ENCODE measurements at places on chromosomes 1 and 21. TPM values are rescaled to one million over a fixed set of nuclear protein-coding genes. Genes with fewer than 3 reads are reported as not detected.

DNA sequence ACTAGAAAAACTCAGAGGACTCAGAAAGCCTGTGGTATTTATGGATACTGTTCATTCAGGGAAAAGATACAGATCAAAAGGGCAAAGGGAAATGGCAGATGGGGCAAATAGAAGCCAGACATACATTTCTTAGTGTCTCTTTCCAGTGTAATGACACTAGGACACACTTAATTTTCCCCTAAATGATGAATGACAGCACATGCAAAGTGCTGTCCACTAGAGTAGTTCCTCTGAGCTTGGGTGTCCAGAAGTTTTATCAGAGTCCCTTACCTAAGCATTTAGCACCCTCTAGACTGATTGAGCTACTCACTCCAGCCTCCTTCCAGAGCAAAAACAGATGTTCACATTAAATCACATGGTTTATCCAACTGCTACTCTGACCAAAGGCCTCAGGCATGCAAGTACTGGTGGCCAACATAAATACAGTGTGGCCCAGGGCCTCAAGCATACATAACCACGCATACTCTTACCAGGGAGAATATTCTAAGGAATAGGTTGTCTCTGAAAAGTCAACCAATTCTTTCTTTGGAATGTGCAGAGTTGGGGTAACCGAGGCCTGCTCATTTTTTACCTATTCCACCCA lies 166.9 kb downstream of the NCAM2 start:
- DNase-seq: no peak

- no peak for DNase-seq
Observed at GRCh38 chr1:89812992-89813391, 7.8 kb upstream of the LRRC8D start.

- no peak for DNase-seq
Observed at GRCh38 chr1:44239331-44239960, 26.2 kb downstream of the DMAP1 start.

The ALX3 gene
- total RNA-seq: not detected

DNA sequence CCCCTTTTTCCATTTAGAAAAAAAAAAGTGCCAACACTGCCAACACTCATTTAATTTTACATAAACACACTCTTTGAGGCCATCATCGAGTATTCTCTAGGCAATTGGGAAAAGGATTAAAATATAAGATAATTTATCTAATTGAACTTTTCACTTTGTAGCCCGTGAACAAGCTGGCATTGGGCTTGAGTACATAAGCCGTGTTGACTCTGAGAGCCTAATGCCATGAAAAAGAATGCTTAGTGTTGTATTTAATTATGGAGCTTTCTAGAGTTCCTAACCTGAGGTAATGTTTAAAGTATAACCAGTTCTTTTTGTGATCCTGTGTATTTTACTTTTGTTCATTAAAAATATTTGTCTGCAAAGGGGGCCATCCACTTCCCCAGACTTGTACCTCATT lies 193.8 kb downstream of the LYPLAL1 start:
- DNase-seq: no peak

The PSRC1 gene
- total RNA-seq: 16.2 TPM

DNA sequence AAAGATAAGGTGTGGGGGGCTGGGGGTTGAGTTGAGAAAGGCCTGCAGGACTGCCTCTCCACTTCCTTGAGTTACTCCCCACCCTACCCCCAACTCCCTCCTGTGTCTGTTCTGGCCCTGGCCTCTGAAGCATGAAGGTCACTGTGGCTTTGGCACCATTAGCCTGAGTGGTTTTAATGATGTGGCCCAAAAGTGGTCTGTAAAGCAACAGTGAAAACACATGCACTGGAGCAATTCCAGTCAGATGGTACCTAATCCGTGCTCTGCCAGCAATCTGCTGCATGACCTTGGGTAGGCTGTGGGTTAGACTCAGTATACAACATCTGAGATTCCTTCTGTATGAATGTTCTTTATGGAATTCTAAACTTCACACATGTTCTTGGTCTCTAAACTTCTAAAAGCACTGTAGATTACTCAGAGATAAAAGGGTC lies 86.5 kb upstream of the ATP1A1 start:
- DNase-seq: no peak

The TCHH gene
- total RNA-seq: 0.08 TPM

DNA sequence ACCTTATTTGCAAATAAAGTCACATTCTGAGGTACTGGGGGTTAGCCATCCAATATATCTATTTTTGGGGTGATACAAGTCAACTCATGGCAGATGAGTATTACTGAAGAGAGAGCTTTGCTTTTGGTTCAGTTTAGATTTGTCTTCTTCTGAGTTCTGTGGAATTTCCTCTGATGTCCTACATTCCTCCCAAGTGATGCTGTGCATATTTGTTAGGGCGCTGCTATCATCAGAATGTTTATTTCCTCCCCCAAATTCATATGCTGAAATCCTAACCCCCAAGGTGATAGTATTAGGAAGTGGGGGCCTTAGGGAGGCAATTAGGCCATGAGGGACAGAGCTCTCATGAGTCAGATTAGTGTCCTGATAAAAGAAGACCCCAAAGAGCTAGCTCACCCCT lies 96.2 kb upstream of the WLS start:
- DNase-seq: no peak

The ZNF695 gene
- 0.33 TPM for total RNA-seq

- no peak for DNase-seq
Observed at GRCh38 chr21:46063227-46063626, 34.7 kb upstream of the COL6A2 start.

DNA sequence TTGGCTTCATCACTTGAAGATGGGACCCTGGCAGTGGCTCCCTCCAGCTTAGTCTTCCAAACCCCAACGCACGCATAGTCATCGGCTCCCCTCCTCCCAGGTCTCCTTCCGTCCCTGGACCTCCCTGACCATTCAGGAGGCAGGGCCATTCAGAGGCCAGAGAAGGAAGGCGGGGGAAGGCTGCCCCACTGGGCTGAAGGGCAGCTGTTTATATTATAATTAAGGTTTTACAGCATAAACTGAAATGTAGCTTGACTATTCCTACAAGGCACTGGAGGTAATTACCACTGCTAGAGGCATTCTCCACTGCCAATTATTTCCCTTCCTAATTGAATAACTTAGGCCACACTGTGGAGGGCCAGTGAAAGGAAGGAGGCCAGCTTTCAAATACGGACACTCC lies 170.6 kb upstream of the PROX1 start:
- no peak for DNase-seq

The DISC1 gene
- 4.0 TPM for total RNA-seq

The FBLIM1 gene
- total RNA-seq: not detected

DNA sequence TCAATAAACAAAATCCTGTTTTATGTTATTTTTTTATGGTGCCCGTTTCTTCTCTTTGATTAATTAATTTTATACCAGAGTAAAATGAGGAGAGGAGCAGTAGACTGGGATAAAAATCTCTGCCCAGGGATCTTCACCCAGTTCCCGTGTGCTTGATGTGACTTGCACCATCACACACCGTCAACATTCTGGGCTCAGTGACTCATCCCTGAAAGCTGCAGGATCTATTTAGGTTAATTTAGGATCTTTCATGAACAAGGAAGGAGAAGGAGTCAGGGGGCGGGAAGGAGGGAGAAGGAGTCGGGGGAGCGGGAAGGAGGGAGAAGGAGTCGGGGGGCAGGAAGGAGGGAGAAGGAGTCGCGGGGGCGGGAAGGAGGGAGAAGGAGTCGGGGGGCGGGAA lies 182.4 kb downstream of the SMYD3 start:
- no peak for DNase-seq

DNA sequence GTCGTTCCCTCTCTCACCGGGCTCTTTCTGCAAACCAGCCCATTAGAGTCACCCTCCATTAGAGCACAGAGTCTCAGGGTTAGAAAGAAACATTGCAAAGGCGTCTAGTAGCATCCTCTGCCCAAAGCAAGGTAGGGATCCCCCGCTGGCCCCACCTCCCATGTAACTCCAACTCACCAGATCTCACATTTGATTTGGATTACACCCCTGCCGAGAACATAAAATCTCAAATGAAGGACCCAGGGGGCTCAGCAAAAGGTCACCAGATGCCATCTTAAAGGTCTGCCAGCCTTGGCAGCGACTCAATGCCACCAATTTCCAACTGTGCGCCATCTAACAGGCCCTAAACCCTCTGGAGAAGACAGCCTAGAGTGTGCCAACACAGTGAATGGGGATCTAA lies 14.1 kb downstream of the C1orf87 start:
- no peak for DNase-seq

Measured in natural killer cell treated with Interleukin-12 subunit alpha and Interleukin-12 subunit beta and Interleukin-15 and Interleukin-18, amount 100 ng/mL, for 72 hours (primary cell).